ENCODE measurements at places on chromosomes 11 and 22.

- no peak for DNase-seq
Measured at GRCh38 chr22:30232716-30233218, 13.8 kb downstream of the LIF start.

DNA sequence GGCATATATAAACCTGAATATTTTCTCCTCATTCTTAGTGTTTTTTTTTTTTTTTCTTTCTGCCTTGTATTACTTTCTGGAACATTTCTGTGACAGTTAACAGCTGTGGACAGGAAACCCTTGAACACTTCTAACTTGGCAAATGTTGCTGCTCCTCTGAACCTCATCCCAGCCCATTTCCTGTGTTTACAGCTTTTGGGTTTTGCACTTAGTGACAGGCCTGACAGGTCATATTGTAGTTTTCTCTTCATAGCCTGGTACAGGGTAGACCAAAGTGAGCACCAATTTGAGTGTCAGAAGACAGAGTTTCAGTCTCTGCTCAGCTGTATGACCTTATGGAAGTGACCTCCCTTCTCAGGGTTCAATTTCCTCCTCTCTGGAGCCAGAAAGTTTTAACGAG is 91.6 kb downstream of the STIM1 start:
- no peak for DNase-seq

DNA sequence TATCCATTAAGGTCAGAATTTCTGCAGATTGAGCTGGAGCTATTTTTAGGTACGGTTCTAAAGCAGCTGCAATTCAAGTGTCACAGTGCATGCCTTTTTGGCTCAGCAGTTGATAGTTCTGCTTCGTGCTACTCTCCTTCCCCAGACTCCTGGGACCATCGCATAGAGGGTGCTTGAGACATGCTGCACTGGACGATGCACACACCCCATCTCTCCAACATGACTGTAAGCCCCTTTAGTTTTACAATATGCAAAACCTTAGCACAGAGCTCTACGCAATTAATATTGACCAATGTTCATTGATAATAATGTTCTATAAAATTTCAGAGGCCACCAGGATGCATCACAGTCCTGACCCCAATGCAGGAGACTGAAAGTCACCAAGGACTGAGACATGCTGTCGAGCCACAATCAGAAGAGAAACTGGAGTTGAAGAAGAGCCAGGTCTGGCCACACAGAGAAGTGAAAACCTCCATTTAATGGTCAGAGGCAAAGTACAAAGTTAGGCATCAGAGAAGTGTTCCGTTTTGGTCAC is 120.9 kb upstream of the ZC3H12C start:
- DNase-seq = no peak

DNA sequence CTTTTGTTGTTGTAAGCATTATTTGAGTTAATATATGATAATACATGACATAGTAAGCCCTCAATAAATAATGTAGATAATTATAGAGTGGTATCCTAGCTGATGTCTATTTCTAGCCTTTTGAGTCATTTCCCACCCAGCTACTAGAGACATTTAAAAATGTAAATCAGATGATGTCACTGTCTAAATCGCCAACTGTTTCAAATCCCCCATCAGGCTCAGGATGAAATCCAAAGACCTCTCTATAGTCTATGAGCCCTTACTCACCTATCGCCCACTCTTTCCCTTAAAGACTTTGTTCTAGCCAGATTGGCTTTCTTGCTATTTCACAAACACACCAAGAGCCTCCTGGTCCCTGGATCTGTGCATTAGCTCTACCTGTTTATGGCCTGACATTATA is 135.4 kb upstream of the PLET1 start:
- DNase-seq = no peak

- DNase-seq = no peak
Measured at GRCh38 chr11:15674756-15675155, 560.0 kb downstream of the INSC start.

DNA sequence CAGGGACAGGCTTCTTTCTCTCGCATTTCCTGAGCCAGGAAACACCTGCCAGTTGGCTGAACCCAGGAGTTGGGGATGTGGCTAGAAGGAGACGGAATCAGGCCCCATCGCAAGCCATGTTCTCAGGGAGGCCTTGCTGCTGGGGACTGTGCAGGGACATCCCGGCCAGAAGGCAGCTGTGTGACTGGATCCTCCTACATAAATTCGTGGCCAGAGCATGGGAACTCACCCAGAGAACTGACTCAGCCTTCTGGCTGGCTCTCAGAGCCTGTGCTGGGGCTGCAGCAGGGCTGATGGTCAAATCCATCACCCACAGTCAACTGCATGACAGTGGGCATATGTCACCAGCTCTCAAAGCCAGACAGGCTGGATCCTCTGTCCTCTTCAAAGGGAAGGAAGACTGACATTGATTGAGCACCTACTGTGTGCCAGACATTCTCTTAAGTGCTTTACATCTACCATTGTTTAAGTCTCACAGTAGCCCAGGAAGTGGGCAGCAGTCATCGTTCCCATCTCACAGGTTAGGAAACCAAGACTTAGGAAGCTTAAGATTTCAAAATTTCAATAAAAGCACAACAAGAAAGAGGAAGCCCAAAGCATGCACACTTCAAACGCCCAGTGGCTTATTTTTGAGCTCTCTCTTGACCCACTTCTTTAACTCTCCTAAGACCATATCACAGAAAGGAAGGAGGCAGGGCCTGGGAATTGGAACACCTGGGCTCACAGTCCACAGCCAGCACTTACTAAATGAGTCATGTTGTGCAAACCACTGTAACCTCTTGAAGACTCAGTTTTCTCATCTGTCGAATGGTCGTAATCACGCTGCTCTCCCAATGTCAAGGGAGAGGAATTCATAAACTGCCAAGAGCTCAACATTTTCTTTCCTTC is 30.9 kb upstream of the CACNG2 start:
- DNase-seq = no peak

Measured in stimulated activated CD4-positive, alpha-beta T cell treated with anti-CD3 and anti-CD28 coated beads, Interleukin-4, amount 100 ng/mL, for 4 hours (primary cell).